Fibroblast of villous mesenchyme (primary cell): ENCODE measurements at places on chromosomes 12 and 14. TPM values are rescaled to one million over a fixed set of nuclear protein-coding genes. Genes with fewer than 3 reads are reported as not detected.

Gene OAS2
- total RNA-seq, result 2.3 and 5.6 TPM in 2 replicates

Gene CEP170B
- 19.4 and 22.5 TPM in 2 replicates for total RNA-seq

Gene PPFIA2
- total RNA-seq, result 3.9 and 4.7 TPM in 2 replicates

Gene RNU7-1
- total RNA-seq, result not detected in 2 replicates

Gene PRB2
- total RNA-seq, result not detected in 2 replicates

Gene HRK
- under 0.01 TPM in 1 of 2 replicates, not detected in the other for total RNA-seq

Gene ZCRB1
- total RNA-seq, result 40.2 and 42.2 TPM in 2 replicates

Gene RHEBL1
- total RNA-seq, result 0.64 and 0.86 TPM in 2 replicates

Gene ACOT6
- total RNA-seq, result under 0.01 TPM in 1 of 2 replicates, not detected in the other

Gene DEGS2
- total RNA-seq, result not detected in 2 replicates

Gene KRT78
- total RNA-seq, result not detected in 2 replicates

Gene MYO1A
- under 0.01 TPM in 1 of 2 replicates, not detected in the other for total RNA-seq

Gene CEP290
- total RNA-seq, result 20.3 and 20.7 TPM in 2 replicates

Gene ERG28
- total RNA-seq, result 10.0 and 13.0 TPM in 2 replicates

Gene PROX2
- total RNA-seq, result under 0.01 TPM in 1 of 2 replicates, not detected in the other

Gene RAD9B
- 0.64 and 1.3 TPM in 2 replicates for total RNA-seq

Gene P2RX7
- total RNA-seq, result 0.43 and 0.64 TPM in 2 replicates

Gene BBS10
- total RNA-seq, result 5.2 and 13.8 TPM in 2 replicates

Gene RFX4
- not detected in 2 replicates for total RNA-seq

Gene IFNG
- total RNA-seq, result not detected in 2 replicates

Gene ESPL1
- total RNA-seq, result 4.8 and 6.5 TPM in 2 replicates

Gene PLEKHD1
- total RNA-seq, result under 0.01 TPM in 1 of 2 replicates, not detected in the other
